Stimulated activated CD4-positive, alpha-beta T cell treated with anti-CD3 and anti-CD28 coated beads, TNF-alpha, amount 100 ng/mL, for 48 hours (primary cell): ENCODE measurements at places on chromosomes 4 and X.

DNA sequence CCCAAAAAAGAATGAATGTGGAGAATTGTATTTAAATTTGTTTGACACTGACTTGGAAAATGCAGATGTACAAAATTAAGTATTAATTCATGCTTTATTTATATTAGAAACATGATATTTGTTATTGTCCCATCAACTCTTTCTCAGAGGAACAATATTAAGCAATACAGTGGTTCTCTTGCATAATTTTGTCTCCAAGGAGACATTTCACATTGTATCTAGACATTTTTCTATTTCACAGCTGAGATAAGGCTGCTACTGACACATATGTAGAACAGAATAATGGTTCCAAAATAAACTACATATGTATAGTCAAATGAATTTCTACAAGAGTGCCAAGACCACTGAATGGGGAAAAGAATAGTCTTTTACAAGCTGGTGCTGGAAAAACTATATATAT, 427.9 kb upstream of the SPANXN1 start:
- DNase-seq = no peak

DNA sequence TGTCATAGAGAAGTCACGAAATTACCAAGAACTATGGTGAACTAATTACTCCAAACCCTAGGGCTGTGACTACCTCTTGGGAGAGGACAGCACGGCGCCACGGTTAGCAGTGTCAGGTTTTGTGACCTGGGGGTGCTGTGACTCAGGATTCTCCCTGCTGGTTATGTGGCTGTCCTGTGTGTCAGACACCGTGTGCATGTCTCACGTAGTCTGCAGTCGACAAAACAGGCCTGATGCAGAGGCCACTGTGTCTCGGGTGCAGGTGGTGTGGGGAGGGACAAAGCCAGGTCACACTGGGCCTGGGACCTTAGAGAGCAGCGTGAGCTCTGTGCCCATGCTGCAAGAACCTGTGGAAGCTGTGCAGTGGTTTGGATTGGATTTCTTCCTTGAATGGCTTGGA, 34.1 kb downstream of the TNIP2 start:
- DNase-seq = no peak

DNA sequence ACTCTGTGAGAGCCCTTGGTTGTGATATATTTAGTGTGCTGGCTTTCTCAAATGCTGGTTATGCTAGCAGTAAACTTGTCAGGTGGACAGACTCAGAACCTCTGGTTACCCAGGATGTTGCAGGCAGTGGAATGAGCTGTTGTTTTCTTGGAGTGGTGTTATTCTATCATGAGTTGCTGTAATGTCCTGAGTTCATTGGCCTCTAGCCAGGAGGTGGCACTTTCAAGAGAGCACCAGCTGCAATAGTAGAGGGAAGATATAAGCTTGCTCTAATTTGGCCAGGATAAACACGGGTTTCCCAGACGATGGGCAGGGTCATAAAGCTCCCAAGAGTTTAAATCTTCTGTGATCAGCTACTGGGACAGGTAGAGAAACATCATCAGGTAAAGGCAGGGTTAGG, 95.0 kb upstream of the UBQLN2 start:
- no peak for DNase-seq

DNA sequence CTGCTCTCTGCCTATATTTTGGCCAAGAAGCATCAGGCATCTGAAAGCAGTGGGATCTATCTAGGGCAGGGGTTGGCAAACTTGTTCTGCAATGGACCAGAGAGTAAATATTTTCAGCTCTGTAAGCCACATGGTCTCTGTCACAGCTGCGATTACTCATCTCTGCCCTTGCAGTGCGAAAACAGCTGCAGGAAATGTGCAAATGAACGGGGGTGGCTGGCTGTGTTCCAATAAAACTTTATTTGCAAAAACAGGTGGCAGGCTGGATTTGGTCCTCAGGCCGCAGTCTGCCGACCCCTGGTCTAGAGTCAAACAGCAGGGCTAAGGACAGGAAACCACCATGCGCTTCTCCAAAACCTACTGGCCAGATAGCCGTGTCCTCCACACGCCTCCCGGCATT, 48.6 kb downstream of the ACOX3 start:
- DNase-seq = no peak

- DNase-seq = no peak
These were observed 15.0 kb upstream of the TMEM164 start for GRCh38 chrX:109987884-109988283.

GRCh38 chrX:10350981-10351380, 194.2 kb downstream of the CLCN4 start:
- DNase-seq = no peak
